ENCODE measurements at places on chromosomes 13 and 19.

DNA sequence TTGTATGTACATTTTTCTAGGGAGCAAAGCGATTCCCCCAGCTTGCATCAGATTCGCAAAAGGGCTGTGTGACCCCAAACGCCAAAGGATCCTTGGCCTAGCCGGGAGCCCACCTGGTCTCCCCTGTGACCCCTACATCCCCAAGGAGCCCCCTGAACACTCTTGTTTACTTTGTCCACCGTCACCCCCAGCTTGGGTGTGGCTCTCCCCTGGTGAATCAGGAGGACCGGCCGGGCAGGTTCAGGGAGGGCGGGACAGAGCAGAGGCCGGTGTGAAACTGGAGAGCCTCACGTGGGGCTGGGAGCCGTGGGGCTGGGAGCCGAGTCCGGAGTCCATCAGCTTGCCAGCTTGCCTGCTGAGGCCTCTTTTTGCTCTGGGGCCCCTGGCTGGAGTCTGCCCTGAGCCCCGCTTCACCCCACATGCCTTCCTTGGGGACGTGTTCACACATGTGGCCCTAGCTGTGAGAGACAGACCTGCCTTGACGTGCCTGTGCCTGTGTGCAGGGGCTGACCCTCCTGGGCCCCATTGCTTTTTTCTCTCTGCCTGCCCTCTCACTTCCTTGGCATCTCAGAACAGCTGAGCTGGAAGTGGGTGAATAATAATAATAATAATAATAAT is 2.0 kb downstream of the ITPKC start:
- DNase-seq: no peak

- DNase-seq: no peak
Observed at GRCh38 chr13:109836629-109837607, 50.5 kb upstream of the IRS2 start.

DNA sequence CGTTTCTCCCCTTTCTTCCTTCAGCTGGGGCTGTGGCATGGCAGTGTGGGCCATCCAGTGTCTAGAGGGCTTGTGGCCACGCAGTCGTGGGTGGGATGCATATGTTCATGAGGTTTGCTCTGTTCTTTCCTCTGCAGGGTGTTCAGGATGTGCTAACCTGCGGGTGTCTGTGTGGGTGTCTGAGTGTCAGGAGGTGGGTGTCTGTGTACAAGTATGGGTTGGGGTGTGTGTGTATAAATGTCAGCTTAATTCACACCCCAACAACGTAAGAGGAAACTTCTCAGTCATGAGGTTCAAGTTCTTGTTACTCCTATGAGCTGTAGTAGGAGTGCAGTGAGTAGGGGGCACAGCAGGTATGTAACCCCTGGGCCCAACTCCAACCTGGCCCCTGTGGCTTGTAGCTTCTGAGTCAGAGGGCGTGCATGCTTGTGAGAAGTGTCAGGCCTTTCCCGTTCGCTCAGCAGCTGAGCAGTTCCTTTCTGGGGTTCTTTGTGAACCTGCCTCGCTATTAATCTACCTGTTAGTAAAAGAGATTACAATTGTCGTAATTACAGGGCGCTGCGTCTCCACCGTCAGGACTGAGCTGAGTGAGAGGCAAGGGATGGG is 49.1 kb downstream of the NFIX start:
- no peak for DNase-seq

- DNase-seq: no peak
Observed at GRCh38 chr19:18594096-18594823, 5.7 kb downstream of the REX1BD start.

DNA sequence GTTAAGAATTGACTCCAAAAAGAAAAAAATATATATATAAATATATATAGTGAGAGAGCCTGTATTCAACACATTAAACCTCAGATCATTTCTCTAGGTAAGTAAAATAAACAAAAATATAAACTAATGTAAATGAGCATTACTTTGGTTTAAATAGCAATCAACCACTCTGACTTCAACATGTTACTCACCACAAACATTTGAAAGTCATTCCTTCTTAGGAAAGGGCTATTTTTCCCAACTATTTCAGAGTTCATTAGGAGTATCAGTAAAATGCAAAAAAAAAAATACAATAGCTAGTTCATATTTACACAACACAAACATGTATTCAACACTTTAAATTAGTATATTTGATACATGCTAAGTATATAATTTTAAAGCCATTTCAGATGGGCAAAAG is 40.5 kb downstream of the KLF12 start:
- DNase-seq: no peak

- DNase-seq: no peak
Observed at GRCh38 chr13:49455007-49455398, 10.9 kb downstream of the SETDB2 start.

- DNase-seq: no peak
Observed at GRCh38 chr13:51435002-51435578, 17.7 kb downstream of the INTS6 start.

DNA sequence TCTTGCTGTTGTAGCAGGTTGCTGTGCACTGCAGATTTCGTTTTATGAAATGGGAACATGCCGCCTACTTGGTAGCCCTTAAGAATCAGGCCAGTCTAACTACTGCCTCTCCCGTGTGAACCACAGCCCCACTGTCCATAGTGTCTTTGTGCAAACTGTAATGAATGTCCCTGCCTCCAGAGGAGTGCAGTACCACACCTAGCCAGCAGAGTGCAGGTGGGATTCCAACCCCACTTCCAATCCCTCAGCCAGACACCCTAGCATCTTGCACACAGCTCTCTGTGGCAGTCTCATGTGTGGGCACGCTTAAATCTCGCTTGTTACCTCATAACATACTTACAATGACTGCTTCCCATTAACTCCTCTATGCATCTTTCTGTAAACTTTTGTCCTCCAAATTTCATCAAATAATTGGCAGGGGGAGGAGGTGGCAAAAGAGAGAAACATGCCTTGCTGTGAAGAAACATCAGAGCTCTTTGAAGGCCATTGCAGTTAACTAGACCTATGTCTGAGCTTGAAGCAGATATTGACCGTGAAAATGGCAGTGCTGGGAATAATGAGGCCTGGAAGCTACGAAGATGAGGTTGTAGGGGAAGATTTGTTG is 47.2 kb downstream of the ZAR1L start:
- no peak for DNase-seq

- no peak for DNase-seq
Observed at GRCh38 chr19:48755084-48755641, at the start of gene FGF21. Gene FGF21, plus strand, starts transcription at chr19:48755524. Its CDS starts 713 bp downstream, at chr19:48756237.

DNA sequence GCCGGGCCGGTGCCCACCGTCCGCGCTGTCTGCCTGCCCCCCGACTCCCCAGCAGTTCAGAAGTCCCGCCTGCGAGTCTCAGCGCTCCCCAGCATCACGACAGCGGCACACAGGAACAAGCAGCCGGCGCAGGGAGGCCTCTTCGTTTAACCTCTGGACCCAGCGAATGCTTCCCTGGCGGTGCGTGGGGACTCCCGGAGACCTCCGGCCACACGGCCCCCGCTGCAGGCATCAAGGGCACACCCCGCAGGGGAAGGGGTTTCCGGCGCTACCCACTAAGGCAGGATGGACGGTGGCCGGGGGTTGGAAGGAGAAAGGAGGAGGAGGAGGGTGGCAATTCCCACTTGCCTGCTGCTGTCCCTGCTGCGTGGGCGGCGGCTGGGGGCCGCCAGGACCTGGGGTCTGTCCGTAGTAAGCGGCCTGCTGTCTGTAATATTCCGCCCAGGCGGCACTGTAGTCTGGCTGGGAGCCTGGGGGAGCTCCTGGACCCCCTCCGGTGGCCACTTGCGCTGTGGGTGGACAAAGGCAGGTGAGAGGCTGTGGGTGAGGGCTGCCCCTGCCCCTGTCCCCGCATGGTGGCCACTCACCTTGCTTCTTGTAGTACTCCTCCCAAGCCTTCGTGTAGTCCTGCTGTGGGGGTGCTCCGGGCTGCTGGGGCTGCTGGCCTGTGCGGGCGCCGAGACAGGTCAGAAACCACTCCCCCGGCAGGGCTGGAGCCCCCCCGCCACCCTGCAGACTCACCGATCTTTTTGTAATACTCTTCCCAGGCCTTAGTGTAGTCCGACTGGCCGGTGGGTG is 9.6 kb downstream of the KHSRP start:
- no peak for DNase-seq

DNA sequence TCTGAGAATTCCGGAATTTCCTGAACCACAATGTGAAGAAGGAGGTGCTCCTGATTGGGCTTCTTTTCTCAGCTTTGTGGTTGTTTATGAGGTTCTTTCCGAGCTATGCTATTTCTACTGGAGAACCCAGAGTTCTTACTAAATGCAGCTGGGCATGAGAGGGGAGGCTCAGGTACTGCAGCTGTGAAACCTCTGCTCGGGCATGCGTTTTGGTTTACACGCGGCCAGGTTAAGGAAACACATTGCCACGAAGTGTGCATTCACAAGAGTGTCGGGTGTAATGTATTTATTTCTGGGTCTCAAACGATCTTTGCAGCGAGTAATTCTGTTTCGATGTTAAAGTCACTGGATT is 661 bp upstream of the MIR17HG start:
- DNase-seq: no peak

GRCh38 chr13:80475718-80476117 is 134.8 kb upstream of the SPRY2 start:
- DNase-seq: no peak

DNA sequence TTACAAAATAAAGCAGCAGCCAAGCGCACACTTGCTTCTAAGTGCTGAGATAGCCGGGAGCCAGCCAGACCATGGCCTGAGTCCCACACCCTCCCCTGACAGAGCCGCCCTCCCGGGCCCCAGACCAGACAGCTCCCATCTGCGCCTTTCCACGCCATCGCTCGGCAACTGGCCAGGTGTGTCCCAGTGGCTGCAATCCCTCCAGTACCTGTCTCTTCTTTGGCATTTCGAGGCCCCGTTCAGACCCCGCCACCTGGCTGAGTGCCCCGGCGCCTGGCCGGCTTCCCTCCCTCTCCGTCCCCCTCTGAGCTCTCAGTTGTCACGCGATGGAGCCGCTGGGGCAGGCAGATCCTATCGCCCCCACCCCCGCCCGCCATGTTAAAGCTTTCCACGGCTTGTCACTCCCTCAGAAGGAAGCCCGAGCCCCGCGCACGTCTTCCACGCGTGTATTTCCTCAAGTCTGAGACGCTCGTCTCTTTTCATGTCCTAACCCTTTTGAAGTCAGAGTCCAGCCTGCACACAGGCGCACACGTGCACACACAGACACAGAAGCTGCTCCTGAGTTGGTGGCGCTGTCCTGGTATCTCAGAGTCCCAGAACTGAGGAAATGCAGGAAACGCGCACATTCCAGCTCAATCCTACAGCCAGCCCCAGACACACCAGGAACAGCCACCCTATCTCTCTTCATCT is 7.9 kb downstream of the MLLT1 start:
- no peak for DNase-seq

- DNase-seq: no peak
Observed at GRCh38 chr13:46172531-46172991, 9.4 kb downstream of the LCP1 start.

DNA sequence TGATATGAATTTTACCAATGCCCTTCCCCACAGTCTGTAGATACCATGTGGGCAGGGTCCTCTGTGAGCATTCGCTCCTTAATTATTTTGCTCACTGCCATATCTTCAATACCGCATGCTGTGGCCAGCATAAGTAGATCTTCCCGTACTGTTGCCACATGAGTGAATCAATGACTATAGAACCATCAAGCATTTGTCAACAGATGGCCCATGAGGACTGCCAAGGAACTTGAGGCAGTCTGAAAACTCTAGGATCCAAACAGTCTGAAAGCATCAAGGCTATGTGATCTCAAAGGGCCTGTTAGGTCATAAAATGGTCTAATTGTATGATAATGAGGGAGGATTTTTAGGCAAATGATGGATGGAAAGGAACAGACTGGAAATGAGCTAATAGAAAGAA is 27.4 kb upstream of the GPR12 start:
- no peak for DNase-seq

DNA sequence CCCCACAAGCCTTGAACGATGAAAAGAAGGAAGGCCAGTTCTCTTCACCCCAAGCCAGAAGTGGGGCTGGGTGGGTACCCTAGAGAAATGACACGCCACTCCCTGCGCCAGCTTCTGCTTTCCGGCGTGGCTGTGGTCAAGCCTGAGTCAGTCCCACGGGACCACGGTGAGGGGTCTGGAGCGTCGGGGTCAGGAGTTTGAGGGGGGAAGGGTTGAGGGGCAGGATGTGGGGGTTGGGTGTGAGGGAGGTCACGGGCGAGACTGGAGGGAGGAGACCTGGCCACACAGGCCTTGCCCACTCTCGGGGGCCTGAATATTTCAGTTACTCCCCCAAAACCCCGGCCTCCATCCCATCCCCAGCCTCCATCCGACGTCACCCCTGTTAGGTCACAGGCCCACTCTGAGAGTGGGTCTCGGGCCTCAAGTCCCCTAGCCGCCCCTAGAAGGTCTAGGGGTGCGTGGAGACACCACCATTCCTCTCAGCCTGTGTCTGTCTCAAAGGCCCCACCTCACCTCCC is 500 bp upstream of the IFI30 start:
- DNase-seq: no peak

- DNase-seq: no peak
Observed at GRCh38 chr19:45056831-45057230, 18.0 kb downstream of the CLASRP start.

DNA sequence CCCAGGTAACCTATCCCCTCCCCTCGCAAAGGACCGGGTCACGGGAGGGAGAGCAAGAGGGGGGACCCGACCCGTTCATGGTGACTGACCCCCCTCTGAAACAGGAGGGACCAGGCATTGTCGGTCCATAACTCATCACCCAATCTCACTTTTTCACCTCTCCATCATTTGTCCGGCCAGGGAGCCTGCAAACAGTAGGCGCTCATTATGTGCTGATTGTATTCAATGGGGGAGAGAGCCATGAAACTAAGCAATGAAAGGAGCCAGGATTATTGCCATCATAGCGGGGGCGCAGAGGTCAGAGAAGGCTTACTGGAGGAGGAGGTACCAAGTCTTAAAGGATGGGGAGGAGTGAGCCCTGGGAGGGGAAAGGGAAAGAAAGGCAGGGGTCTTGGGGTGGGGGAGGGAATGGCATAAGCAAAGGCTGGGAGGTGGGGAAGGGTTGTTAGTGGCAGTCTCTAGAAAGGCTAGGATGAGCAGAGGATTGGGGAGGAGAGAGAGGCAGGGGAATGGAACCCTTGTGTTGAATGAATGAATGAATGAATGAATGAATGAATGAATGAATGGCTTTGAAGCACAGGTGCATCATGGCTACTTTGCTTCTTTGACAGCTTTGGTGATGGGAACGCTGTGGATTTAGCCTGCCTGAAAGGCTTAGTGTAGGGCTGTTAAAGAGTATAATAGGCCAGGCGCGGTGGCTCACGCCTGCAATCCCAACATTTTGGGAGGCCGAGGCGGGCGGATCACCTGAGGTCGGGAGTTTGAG is 1.4 kb downstream of the SHFL start:
- no peak for DNase-seq

DNA sequence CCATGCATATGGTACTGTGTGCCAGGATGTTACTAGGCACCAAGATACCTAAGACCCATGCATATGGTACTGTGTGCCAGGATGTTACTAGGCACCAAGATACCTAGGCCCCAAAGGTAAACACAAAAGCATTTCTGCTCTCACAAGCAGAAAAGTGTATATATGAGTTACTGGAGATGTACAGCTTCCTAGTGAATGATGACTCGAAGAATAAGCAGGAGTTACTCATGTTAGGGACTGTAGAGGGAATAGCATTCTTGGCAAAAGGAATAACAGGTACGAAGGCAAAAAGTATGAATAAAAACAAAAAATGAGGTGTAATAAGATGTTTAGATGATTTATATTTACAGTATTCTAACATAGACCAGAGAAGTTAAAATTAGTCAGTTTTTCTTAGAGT is 383.7 kb downstream of the DIAPH3 start:
- no peak for DNase-seq
